CMK (cell line): ENCODE measurements at places on chromosomes 7 and 10.

DNA sequence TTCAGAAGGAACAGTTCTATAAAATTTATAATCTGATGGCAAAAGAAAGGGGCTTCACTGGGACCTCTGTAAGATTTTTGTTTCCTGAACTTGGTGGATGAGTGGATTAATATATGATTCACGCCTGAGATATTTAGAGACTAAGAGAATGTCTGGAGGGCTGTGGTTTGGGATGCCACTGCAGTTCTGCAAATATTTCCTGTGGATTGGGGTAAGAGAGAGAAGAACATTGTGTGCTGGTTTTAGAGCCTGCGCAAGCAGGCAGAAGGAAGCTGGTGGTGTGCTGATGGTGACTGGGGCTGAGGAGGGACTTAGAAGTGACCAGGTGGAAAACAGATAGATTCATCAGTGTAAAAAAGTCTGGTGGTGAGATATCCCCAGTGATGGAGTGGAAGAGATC is 87.0 kb downstream of the SUGCT start:
- DNase-seq, result no peak

- DNase-seq, result no peak
These were observed 54.4 kb downstream of the STK17A start for GRCh38 chr7:43637114-43637806.

GRCh38 chr7:103637726-103638125 is 191.7 kb upstream of the SLC26A5 start:
- DNase-seq, result no peak

- no peak for DNase-seq
These were observed 9.1 kb upstream of the EIF4H start for GRCh38 chr7:74164985-74165456.

- DNase-seq, result no peak
These were observed 38.9 kb downstream of the MET start for GRCh38 chr7:116710764-116711452.

GRCh38 chr7:100532165-100533022 is 6.6 kb upstream of the AGFG2 start:
- no peak for DNase-seq

GRCh38 chr10:120732643-120733313 is 118.4 kb upstream of the WDR11 start:
- DNase-seq, result no peak
